AG04449 (cell line): ENCODE measurements at places on chromosomes 12 and 14.
A peak's percentile ranks its signal among the peaks of the same experiment; 100 is the strongest.

GRCh38 chr14:56490379-56490778, 89.2 kb upstream of the TMEM260 start:
- no peak for DNase-seq

DNA sequence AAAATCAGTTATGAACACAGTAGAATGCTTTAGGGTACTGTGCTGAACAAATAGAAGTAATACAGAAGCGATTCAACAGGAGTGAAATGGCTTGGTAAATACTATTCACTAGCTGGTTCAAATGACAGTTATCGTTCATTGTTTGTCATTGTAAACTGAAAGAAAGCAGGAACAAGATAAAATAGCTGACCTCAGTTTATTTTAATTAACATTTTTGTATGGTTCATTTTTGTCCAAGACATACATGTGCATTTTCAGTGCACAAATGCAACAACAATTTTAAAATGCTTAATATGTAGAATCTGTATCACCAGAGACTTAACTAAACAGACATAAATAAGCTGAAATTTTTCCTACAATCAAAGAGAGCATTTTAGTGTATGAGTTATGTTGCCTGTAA, 49.9 kb downstream of the ALX1 start:
- no peak for DNase-seq

DNA sequence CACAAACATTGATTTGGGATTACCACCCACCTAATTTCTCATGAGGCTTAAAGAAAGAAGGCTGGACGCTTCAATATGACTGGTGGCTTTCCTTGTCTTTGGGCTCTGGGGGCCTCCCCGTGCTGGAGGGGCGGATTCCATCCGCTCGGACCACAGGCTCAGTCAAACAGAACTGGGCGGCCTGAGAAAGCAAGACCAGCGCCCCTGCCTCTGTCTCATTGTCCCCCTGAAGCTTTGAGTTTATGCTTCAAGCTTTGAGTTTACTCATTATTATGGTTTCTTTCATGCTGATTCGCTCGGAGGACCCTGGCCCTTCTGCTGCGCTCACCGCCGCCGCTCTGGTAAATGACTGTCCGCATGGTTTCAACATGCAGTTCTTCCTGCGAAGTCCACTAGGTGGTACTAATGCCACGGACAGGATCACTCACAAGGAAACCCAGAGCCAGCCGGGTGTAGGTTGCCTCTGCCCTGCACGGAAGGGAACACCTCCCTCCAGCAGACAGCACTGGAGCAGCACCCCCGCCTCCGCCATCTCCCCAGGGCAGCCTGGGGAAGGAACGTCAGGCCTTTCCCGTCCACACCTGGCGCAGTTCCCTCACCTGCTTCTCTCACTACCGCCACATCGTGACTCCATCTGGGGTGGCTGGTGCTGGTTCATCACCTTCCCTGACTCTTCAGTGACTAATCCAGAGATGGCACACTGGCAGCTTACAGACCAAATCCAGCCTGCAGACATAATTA, 13.2 kb upstream of the TIGAR start:
- peak; percentile 2 for DNase-seq

- DNase-seq: no peak
These were observed 1108.8 kb upstream of the SEL1L start for GRCh38 chr14:82642425-82642824.

- no peak for DNase-seq
These were observed 166.1 kb upstream of the CCND2 start for GRCh38 chr12:4107436-4107878.

DNA sequence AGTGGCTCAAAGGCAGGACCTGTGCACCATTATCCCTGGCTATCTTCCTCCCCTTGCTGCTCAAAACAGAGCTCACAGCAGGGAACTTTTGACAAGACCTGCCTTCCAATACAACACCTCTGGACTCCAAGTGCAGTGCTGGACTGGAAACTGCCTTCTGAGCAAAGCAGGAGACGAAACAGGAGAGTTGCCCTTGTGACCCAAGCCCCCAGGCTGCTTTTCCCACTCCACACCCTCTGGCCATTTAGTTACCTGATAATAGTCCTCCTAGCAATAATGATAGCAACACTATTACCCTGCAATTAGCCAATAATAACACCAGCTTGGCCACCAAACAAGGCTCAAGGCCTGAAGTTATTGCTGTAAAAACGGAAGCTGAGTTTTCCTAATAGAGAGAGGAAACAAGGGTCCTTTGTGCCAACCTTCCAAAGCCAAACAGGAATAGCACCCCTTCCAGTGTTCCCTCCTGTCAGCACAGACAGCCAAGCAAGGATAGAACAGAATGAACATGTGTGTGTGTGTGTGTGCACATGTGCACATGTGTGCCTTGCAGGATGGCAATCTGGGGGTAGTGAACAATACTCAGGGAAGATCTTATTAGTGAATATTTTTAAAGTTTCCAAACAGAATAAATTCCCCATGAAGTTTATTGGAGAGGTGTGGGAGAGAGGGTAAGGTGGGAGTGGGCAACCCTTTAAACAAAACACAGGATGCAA, 9.2 kb upstream of the KRT73 start:
- no peak for DNase-seq

- DNase-seq: no peak
These were observed 299.8 kb upstream of the PRKD1 start for GRCh38 chr14:30227436-30227835.

GRCh38 chr14:48792376-48793024, 793.7 kb downstream of the RPS29 start:
- no peak for DNase-seq

GRCh38 chr14:103697603-103698379, 17.5 kb downstream of the XRCC3 start:
- DNase-seq: no peak

DNA sequence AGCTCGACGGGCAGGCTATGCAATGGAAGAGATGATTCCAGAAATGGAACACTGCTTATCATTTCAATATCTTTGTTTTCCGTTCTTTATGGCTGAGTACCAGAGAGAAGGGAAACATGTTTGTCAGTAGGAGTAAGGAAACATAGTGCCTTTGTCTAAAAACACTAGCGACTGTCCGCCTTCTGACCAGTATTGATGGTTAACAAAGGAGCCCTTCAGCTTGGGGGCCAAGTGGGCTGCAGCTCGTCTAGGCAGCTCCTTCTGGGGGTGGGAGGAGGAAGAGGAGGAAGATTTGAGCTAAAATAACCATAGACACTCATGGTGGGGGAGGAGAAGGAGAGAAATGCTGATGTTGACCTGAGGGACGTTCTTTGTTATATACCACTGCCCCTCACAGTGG, 15.0 kb downstream of the COQ5 start:
- DNase-seq: no peak

GRCh38 chr12:120457133-120457532, 10.9 kb downstream of the GATC start:
- no peak for DNase-seq

- no peak for DNase-seq
These were observed 33.1 kb downstream of the CD9 start for GRCh38 chr12:6233121-6233971.

GRCh38 chr14:103849151-103849886, 1.9 kb upstream of the PPP1R13B start:
- no peak for DNase-seq

DNA sequence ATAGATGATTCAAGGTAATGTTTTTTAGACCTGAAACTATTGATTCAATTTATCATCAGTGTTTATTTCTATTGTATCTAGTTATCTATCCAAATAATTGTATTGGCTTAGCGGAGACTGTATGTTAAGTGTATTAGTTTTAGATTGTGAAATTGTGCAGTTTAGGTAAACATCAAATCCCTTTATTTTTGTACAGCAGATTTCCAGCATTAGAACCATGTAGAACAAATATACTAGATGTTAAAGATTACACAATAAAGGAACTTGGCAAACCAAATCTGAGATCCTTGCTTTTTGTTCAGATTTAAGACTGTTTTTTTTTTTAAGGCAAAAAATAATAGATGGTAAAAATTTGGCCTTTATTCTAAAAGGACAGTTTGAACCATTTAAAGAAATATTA, 39.3 kb downstream of the PPM1A start:
- DNase-seq: no peak

DNA sequence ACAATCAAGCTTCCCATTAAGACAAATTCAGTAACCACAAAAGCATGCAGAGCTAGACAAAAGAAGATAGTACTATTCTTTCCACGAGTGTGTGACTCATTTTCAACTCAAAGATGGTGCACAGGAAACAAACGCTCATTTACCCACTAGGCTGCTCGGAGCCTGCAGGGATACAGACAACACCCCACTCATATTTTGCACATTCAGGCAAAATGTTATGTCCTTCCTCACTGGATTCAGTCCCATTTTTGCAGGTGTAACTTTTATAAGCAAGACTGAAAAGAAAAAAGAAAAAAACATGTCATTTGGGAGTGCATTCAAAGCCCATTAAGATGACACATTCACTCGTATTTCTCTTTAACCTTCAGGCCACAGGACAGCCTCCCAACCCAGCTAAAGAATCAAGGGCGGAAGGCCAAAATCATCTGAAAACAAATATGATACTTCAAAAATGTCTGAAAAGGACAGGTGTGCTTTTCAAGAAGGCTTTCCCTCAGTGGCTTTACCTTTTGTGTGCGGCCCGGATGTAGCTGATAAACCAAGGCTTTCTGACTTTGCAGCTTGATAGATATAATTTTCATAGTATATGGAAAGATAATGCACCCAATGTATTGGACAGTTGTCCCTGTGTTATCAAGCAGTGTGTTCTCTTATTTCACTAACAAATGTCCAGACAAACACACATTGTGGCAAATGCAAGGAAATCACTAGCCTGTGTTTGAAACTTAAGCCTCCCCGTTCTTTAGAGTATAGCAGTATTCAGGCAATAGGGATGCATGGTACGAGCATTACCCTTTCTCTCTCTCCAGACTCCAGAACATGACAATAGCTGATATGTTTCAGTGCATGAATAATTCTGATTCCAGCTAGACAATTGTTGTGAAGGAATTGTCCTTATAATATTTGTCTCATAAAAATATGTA, 147.8 kb upstream of the KRR1 start:
- DNase-seq: no peak

- DNase-seq: peak; percentile 75
These were observed 6.1 kb downstream of the FAM186A start for GRCh38 chr12:50390316-50390741.

- no peak for DNase-seq
These were observed 75.0 kb downstream of the KICS2 start for GRCh38 chr12:64147011-64147631.

- DNase-seq: no peak
These were observed 26.9 kb downstream of the NRXN3 start for GRCh38 chr14:78197051-78197450.

- no peak for DNase-seq
These were observed 17.4 kb downstream of the PAWR start for GRCh38 chr12:79673354-79673753.

DNA sequence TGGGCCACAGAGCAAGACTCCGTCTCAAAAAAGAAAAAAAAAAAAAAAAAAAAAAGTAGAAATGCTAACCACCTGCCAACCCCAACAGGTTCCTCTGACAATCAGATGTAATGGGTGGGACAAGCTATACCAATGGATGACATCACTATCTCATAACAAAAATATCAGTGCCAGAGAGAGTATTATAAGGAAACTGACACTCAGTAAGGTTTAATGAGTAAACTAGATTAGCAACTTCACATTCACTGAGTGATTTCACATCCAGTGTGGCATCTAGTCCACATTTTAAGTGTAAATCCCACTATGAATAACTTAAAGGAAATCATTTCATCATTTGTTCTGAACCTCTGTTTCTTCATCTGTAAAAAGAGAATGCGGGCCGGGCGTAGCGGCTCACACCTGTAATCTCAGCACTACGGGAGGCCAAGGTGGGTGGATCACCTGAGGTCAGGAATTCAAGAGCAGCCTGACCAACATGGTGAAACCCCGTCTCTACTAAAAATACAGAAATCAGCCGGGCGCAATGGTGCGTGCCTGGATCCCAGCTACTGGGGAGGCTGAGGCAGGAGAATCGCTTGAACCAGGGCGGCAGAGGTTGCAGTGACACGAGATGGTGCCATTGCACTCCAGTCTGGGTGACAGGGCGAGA, 1.8 kb downstream of the SART3 start:
- DNase-seq: no peak

- DNase-seq: no peak
These were observed 75.2 kb downstream of the TNFAIP2 start for GRCh38 chr14:103198131-103199105.

DNA sequence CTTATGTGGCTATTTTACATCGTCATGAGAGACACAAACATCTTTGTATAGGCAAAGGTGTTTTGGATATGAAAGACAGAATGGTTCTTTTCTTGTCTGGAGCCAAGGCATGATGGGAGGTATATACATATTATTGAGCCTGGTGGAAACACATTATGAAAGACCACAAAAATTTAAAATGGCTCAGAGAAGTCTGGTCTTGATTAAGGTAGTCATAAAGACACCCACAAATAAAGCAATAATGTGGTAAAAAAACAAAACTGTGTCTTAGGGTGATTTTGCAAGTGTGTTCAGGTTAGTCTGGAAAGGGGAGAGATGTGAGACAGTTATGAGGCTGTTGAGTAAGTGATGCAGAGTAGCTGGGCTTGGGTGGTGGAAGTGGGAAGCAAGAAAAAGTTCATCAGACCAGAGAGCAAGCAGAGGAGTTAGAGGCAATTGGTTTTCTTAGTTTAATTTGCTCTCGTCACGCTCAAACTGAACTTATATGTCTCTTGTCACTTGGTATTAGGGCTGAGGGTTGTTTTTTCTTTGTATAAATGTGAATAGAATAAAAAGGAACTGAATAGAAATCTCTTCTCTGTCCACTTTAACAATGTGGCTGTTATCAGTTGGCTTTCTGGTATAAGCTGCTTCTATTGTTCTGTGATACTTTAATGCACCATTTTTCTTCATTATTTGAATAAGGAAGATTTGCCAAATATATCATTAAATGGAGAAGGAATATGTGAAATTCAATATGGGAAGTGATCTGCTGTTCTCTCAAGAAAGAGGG, 115.0 kb downstream of the AKAP6 start:
- no peak for DNase-seq

DNA sequence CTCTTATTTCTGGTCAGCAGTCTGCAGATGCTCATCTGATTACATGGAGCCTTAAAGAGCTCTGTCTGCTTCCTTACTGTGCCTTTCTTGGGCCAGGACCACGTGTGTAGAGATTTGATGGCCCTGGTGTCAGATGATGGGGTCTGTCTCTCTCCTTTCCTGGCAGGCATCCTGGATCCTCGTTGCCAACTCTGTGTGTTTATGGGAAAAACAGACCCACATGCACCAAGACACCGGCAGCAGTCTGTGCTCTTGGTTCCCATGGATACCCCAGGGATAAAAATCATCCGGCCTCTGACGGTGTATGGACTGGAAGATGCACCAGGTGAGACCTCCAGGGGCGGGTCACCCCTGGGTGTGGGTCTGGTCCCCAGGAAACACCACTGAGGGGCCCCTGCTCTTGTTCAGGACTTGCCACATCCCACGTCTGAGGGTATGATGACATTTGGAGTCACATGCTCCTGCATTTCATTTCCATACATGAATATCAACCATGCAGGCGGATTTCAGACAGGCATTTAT, 18.5 kb upstream of the ALDH2 start:
- DNase-seq: no peak

- no peak for DNase-seq
These were observed 389.8 kb downstream of the NUAK1 start for GRCh38 chr12:105748806-105749600.
